Kidney tubule cell (primary cell): ENCODE measurements at places on chromosomes 1 and 21.

DNA sequence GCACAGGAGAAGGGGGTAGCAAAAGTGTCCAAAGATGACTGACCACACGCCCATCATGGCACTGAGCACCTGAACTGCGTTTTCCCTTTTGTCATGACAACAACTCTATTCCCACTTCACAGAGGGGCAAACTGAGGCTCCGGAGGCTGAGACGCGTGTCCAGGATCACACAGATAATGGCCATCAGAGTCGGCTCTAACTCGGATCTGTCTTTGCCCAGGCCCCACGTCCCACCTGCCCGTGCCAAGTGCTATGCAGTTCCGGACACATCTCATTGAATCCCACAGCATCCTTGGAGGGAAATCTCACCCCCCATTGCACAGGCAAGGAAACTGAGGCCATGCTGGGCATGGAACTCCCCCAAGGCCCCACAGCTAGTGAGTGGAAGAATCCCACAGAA lies 62.1 kb downstream of the MATN1 start:
- no peak for DNase-seq

- no peak for DNase-seq
These were observed 92.6 kb downstream of the ADGRL4 start for GRCh38 chr1:78913950-78914349.

- DNase-seq = no peak
These were observed 37.8 kb upstream of the CTTNBP2NL start for GRCh38 chr1:112358061-112358770.

DNA sequence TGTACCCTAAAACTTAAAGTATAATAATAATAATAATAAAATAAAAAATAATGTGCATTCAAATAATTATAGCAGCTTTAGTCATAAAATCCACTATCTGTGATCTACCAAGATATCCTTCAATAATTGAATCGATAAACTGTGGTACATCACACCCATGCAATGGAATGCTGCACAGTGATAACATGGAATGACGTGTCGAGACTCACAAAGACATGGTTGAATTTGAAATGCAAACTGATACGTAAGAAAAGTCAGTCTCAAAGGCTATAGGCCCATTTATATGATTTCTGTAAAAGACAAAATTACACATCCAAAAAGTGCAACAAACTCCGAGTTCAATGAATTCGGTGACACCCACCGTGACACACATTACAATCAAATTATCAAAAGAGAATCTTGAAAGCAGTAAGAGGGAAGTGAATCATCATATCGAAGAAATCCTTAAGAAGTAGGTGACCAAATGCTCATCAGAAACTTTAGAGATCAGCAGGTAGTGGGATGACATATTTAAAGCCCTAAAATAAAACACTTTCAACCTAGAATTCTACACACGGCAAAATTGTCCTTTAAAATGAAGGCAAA lies 5.2 kb upstream of the SPRR2E start:
- DNase-seq = no peak

DNA sequence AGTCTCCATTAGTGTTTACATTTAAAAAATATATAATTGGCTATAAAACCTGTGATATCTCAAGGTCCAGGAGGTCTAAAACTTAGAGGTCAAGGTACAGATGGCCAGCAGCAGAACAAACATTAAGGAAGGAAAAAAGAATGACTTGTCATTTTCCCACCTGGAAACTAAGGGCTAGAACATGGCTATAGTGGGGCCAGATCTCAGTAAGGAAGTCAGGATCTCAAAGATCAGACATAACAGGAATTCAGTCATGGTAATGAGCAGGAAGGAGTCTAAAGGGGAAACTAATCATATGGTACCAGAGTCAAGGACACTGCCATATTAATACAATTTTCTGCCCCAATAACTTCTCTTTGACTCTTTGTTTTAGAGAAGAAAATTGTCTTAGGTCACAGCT lies 1018.8 kb downstream of the PLA2G4A start:
- DNase-seq = no peak

DNA sequence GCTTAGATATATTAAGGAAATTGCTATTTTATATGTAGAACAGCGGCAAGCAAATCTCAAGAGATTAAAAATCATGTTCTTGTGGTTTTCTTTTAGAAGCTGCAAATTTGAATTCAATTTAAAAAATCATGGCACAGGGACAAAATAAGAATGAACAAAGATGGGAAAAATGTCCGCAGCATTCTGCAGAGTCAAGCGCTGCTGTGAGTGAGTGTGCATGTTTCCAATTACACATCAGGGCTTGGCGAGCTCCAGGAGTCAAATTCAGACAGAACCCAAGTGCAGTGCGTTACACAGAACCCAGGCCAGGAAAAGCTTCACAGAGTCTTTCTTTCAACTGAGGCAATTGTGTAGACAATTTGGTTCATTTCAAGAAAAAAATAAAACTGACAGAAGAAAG lies 33.3 kb upstream of the ERG start:
- DNase-seq = no peak

GRCh38 chr1:25615563-25616094 lies 962 bp upstream of the MAN1C1 start:
- DNase-seq = no peak

DNA sequence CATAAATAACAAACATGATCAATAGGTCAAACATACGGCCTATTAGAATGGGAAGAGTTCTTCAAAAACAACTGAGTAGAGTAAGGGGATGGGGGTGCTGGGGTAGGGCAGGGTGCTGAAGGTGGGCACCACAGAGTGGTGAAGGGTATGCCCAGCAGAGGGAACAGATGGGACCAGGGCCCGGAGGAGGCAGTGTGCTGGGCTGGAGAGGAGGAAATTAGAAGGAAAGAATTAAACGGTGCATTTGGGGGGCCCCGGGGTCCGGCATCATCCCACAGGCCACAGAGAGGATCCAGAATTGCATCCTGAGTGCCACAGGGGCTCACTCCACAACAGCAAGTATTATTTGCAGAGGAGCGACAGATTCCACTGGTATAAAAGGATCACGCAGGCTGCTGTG lies 94.5 kb downstream of the GLIS1 start:
- DNase-seq = no peak

GRCh38 chr1:78836726-78837125 lies 169.8 kb downstream of the ADGRL4 start:
- DNase-seq = peak; percentile 26

- no peak for DNase-seq
These were observed 22.2 kb upstream of the TCEA3 start for GRCh38 chr1:23446661-23447310.

- DNase-seq = no peak
These were observed 69.6 kb upstream of the COL24A1 start for GRCh38 chr1:86226204-86226603.

DNA sequence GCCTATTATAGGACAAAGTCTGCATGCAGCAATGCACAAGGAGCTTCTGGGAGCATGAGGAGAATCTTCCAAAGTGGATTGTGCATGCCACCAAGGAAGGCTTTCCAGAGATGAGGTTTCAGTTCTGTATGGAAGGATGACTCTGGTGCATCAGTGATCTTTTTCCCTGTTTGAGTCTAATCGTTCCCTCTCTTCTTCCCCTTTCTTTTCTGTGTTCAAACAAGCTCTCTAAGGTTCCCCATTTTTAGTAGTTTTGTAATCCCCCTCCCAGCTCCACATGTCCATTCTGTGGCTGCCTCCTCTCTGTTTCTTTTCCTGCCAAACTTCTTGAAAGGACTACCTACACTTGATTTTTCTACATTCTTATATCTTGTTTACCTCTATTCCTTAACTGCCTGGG lies 43.3 kb upstream of the USP25 start:
- no peak for DNase-seq
